HCT116 (cell line): ENCODE measurements at places on chromosomes 7 and 10. TPM values are rescaled to one million over a fixed set of nuclear protein-coding genes. Genes with fewer than 3 reads are reported as not detected.

DNA sequence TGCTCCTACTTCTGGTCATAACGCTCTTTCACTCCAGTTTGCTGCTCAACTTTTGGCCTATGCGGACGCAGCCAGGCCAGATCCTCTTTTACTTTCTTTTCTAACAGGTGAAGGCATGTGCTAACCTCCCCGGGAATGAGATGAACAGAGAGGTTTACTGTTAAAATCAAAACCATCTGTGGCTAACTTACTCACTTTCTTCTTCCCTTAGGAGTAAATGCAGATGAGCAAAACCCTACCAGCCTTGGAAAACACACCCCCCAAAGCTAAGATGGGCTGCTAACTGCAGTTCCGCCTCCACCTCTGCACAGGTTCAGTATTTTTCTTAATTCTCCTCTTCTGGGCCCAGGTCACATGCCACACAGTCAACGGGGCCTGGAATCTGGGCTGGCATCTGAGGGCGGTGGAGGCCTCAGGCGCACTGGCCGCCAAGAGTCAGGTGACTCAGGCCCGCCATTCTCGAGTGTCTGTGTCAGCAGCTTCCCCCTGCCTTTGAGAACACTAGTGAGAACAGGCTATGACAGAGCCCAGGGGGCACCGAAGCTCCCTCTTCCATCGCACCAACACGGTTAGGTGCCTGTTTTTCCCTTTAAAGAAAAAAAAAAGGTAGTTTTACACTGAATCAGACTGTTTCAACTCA lies 11.1 kb downstream of the FAM53B start:
- no peak for DNase-seq

DNA sequence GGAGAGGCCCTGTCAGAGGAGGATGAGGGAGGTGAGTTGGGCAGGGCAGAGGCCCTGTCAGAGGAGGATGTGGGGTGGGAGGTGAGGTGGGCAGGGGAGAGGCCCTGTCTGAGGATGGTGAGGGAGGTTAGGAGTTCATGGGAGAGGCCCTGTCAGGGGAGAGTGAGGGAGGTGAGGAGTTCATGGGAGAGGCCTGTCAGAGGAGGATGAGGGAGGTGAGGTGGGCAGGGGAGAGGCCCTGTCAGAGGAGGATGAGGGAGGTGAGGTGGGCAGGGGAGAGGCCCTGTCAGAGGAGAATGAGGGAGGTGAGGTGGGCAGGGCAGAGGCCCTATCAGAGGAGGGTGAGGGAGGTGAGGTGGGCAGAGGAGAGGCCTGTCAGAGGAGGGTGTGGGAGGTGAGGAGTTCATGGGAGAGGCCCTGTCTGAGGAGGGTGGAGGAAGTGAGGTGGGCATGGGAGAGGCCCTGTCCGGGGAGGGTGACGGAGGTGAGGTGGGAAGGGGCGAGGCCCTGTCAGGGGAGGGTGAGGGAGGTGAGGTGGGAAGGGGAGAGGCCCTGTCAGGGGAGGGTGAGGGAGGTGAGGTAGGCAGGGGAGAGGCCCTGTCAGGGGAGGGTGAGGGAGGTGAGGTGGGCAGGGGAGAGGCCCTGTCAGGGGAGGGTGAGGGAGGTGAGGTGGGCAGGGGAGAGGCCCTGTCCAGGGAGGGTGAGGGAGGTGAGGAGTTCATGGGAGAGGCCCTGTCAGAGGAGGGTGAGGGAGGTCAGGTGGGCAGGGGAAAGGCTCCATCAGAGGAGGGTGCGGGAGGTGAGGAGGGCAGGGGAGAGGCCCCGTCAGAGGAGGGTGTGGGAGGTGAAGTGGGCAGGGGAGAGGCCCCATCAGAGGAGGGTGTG lies 73.7 kb downstream of the INPP5A start:
- DNase-seq: no peak

DNA sequence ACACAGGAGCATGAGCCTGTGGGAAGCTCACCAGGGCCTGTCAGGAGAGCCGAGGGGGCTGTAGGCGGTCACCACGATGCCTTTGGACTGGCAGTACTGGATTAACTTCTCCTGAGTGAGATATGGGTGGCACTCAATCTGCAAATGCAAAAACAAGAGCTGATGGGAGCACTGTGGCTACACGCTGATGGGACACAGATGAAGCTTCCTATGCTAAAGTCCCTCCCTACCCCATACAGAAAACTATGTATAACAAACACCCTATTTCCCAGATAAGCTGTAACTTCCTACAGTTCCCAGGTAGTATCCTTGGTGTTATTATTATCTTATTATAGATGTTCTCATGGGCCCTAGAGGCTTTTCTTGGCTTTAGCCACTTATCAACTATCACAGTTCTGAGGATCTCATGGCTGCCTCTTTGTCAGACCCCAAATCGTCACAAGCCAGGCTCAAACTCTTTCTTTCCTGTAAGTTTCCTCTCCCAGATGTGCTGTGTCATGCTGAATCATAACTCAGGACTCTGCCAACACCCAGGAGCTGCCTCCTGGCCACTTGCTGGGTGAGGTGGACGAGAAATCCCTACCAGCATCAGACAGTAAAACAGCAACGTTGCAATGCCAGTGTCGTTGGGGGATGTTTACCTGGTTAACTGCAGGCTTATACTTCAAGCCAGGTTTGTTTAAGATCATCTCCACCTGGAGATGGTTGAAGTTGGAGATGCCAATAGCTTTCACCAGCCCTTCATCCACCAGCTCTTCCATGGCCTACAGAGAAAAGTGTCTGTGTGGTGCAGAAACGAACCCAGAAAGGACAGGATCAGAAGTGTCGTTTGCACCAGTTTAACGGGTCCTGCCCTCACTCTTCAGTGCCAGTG lies 10.3 kb downstream of the AKR1B1 start:
- peak; percentile 21 for DNase-seq

DNA sequence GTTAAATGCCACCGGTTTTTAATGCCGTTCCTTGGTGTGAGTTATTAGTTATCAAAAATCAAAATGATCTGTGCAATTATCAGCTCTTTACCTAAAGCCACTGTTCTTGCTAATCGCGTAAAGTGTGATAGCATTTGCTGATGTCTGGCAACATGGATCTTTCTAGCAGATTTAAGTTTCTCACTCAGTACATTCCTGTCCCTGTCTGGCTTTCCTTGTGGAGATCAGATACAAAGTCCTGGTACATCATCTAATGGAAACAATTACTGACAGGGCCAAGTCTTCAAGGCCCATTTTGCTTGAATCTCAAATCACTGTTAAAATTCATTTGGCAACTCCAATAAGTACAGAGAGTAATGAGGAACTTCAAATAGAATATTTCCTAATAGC lies 755.7 kb downstream of the AUTS2 start:
- DNase-seq: no peak

GRCh38 chr7:100879685-100880261 lies 4.9 kb downstream of the SRRT start:
- DNase-seq: no peak

DNA sequence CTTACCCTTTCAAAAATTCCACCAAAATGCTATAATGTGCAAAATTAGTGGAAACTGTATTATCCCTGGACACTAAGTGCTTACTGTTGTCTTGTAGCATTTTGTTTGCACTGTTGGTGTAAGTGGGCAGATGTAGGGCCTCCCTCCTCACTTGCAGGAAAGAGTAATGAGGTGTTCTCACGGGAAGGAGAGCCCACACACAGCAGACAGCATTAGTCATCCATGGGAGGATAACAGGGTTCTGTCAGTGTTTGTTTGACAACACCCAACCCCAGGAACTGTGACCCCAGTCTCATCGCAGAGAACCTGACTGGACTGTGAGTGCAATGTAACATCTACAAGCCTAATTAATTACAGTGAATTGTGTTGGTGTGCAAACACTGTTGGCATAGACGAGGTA lies 58.7 kb upstream of the VSTM2A start:
- no peak for DNase-seq

DNA sequence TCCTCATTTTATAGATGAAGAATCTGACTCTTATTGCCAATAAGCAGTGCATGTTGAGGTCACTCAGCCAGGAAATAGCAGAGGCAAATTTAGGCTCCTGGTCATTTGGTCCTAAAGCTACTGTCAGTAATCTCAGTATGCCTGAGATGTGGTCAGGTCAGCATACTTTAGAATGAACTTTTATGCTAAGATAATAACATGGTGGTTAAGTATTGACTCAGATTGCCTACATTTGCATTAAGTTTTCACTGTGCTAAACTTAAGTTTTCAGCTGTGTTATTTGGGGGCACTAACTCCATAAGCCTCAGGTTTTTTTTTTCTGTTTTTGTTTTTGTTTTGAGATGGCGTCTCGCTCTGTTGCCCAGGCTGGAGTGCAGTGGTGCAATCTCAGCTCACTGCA lies 35.9 kb upstream of the CCSER2 start:
- DNase-seq: no peak

DNA sequence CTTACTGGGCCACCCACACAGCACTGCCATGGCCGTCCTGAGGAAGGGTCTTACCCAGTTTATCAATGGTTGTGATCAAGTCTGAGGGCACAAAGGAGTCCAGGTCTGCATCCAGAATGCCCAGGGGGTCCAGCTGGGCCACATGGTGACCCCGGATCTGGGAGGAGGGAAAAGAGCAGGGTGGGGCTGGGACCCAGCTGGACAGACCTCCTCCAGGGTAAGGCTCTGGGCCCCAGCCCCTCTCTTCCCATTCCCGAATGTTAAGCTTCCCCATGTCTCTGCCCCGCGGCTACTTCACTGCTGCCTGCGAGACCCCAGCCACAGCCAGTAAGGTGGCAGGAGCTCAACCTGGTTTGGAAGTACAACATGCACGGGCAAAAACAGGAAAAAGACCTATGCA lies 9.5 kb downstream of the OGDHL start:
- no peak for DNase-seq

GRCh38 chr7:134712196-134712595 lies 65.5 kb downstream of the BPGM start:
- DNase-seq: no peak

DNA sequence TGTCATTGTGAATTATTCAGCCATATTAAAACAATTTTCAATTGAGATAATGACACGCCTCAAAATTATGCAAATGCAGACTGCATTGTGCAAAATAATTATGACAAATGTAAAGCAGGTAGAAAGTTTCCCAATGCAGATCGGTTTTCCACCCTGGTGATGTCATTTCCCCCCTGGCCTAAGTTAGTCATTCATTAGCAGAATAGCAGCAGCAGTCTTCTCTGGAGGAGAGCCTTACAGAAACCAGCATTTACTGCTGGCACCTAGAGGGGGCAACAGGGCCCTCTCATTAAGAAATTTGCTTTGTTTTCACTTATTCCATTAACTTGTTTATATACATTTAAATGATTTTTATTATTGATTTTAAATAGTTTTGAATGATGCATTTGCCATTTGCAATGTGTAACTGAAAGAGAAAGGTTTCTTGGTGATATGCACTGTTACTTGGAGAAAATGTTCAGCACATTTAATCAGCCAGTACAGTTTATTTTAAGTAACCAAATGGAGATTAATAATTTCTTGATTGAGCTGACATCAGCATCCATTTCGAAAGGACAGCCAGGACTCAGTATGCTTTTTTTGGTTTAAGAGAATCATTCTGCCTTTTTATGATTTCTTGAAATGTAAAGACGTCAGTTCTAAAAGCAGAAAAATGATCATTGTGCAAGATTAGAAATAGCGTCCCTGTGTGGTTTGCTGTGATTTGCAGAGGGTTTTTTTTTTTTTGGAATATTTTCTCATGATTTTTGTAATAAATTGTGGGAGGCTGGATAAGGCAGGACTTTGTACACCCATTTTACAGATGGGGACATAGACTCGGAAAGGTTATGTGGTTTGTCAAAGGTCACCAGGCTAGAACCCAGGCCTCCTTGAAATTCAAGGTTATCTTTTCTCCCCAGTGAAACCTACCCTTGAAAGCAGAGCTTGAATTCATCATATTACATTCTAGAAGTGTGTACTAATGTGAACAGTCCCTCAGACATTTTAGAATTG lies 3.5 kb downstream of the ARID5B start:
- DNase-seq: no peak

DNA sequence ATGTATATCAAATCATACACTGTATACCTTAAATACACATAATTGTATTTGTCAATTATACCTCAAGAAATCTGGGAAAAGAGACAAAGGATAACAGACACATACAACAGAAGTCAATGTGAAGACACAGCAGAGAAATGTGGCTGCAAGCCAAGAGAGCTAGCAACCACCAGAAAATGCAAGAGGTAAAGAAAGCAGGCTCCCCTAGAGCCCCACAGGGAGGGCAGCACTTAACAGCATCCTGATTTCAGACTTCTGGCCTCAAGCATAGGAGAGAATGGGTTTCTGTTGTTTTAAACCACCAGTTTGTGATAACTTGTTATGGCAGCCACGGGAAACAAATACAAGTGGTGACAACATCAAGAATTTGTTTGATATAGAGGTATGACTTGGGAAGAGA lies 1197.2 kb downstream of the SORCS1 start:
- DNase-seq: no peak

DNA sequence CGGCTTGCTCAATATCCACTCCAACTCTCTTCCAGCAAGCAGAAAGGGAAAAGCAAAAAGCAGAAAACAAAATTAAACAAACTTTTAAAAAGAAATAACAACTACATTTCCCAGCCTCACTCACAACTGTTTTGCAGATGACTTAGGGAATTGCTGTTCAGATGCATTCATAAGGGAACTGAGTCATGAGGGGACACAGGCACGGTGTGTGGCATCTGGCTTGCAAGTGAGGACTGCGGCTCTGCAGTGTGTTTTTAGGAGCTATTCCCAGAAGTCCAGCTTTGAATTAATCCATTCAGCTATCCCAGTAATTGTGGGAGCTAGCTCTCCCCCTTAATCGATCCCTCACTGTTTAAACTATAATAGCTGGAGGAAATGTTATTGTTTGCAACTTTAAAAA lies 30.3 kb downstream of the PTN start:
- no peak for DNase-seq

DNA sequence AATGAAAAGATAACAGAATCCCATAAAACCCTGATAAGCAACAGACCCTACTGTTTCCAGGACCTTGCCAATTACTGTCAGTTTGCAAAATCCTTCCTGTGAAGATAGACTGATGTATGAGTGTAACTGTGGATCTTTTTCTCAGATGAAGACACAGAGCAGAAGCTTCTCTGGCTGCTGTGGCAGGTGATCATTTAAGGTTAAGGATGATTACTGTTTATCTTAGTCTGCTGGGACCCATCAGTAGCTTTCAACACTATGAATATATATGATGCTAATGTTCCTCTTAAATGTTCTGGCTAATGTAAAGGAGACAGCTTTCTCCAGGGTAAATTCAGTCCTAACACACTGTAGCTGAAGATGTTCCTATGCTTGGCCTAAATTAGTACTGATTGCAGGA lies 56.0 kb upstream of the CTTNBP2 start:
- DNase-seq: no peak

- no peak for DNase-seq
Measured at GRCh38 chr7:33702514-33703054, 202.8 kb upstream of the BMPER start.

GRCh38 chr7:101207459-101207858 lies 6.6 kb upstream of the MOGAT3 start:
- no peak for DNase-seq

DNA sequence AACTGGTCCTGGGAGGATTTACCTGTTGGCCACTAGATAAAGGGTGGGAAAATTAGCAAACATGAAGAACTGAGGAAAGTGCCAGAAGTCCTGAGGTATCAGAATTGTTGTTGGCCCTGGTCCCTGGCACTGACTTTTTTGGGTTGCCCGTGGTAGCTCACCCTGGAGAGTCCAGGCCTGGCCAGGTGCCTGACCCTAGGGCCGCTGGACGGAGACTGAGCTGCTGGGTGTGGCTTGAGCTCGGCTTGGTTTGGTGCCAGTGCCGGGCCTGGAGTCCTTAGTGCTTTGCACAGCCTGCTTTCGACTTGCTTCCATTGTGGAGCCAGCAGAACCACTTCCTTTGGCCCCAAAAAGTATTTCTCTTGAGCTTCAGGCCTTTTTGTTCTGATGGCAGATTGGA lies 12.9 kb downstream of the MDH2 start:
- no peak for DNase-seq

Gene PPA1
- total RNA-seq: 234 TPM

Gene ZNF92
- 9.4 TPM for total RNA-seq

Gene SERPINE1
- 12.8 TPM for total RNA-seq

Gene TRRAP
- 44.5 TPM for total RNA-seq

Gene PLEKHS1
- not detected for total RNA-seq
